ENCODE measurements at places on chromosomes 3 and 15.

GRCh38 chr3:197292083-197292646 is 6.2 kb downstream of the DLG1 start:
- DNase-seq = no peak

DNA sequence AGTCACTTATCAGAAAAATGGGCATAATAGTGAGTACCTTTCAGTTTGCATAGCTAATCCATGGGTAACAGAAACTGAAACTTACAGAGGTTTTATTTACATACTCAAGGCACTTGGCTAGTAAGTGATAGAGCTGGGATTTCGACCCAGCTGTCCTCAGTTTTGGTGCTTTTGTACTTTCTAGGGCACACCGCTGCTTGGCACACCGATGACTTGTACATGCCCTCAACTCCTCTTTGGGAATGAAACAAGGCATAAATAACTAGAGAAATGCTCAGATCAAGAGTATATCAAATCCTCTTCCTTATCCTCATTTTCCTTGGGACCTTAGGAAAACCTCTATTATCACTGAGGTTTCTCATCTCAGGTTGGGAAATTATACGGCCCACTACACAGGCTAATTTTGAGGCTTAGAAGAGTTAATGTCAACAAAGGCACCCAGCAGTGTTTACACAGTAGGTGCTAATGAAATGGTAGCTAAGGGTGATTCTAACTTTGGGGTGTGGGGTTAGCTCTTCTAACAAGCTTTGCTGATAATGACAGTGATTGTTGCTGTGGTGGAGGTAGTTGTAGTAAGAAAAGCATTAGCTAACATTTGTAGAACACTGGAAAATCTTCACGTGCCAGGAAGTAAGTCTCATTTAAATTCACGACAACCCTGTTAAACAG is 20.3 kb upstream of the DGKG start:
- peak; percentile 50 for DNase-seq

DNA sequence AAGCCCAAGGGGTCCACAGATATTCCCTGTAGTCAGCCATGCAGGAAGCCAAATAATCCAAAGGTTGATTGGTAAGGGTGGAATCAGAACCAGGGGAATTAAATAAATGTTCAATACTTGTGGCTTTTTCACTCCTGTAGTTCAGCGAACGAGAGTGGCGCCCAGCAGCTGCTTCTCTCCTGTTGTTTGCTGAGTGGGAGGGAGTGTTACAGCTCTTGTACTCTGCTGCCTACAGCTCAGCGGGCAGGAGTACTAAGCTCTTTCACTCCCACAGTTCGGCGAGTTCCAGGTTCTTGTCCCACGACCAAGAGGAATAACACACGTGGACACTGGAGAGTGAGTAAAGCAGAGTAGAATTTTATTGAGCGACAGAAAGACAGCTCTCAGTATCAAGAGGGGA is 105.9 kb downstream of the MOBP start:
- no peak for DNase-seq

DNA sequence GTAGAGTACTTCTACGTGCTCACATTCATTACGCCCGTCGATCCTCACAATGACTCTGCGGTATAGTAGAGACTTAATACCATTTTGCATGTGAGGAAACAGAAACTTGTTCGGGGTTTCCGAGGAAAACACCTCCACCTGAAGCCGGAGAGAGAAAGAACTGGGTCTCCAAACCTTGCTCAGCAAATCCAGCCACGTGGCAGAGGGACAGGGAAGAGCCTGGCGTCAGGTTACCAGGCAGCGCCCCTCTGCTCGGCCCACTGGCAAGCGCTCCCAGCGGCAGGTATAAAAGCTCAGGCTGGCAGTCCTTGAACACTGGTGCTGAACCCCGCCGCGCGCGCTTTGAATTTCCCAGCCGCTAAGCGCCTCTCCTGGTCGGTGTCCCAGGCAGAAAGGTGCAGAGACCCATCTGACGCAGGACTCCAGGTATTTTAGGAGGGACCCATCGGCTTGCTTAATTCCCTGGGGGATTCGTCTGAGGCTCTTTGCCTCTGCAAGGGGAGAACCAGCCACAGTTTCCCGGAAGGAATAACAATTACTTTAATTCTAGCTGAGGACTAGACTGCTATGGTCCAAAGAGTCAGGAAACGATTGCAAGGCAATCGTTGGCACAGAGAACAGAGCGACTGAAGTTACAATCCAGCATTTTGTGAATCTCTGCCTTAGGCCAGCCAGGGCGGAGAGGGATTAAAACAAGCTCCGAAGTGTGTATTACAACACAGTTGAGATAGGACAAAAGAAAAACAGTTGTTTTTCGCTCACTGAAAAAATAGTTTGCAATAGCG is at the start of gene C2CD4A:
C2CD4A (plus strand) TSS at position 315 of the 785 bp plus-strand sequence. CDS start 637 bp downstream, outside the sequence.
- peak; percentile 26 for DNase-seq

- no peak for DNase-seq
Measured at GRCh38 chr15:33839540-33839939, 128.8 kb upstream of the CHRM5 start.

GRCh38 chr3:100545371-100545770 is 53.0 kb downstream of the TMEM45A start:
- DNase-seq = no peak

All from NCI-H1417 treated with DMSO at 0.1 percent for 48 hours (cell line).